ENCODE measurements at places on chromosomes 12 and 14.

GRCh38 chr14:103724116-103724515 is 8.5 kb downstream of the ZFYVE21 start:
- no peaks in the 10 kb centered on the region for H3K27me3 ChIP-seq
- H3K27ac ChIP-seq = no peak overlapping the region
- no peak overlapping the region for H3K4me3 ChIP-seq
- no peaks in the 10 kb centered on the region for H3K36me3 ChIP-seq

- peak overlapping the region; percentile 100 for H3K27ac ChIP-seq
- peaks cover 14% of the 10 kb centered on the region for H3K4me1 ChIP-seq
- no peaks in the 10 kb centered on the region for H3K27me3 ChIP-seq
Observed at GRCh38 chr12:121800694-121801594, 2.9 kb upstream of the SETD1B start.

DNA sequence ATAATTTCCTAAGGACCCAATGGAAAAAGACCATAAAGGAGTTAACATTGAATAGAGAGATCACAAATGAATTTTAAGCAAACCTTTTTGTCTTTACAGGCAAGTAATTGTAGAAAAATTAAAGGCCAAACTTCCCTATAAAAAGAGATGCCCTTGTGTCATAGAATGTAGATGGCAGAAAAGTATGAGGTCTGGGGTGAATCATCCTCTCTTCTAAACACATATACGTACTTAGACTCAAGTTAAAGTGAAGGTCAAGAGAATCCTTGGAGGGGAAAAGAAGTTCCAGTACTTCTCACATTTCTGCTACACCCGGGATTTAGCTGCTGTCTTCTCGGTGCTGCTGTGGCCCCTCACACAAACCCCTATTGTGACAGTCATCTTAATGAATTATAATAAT is 116.2 kb upstream of the ARID2 start:
- H3K27ac ChIP-seq = no peak overlapping the region
- no peak overlapping the region for H3K4me3 ChIP-seq
- DNase-seq = no peak
- H3K27me3 ChIP-seq = no peaks in the 10 kb centered on the region

DNA sequence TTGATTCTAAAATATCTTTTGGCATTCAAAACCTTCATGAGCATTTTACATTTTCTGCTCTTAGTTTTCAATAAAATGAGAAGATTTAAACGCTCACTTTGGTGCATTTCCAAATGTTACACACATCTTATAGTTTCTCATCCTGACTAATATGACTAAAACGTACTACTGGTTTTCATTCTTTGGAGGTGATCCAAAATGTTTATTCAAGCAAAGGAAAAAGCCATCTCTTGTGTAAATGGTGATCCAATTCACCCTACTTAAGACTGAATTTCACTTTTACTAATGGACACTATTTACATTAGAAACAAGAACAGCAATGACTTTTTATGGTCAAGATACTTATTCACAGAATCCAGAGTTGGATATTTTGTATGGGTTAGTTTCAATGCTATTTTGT is 86.6 kb downstream of the KITLG start:
- no peak for DNase-seq
- no peak overlapping the region for H3K4me3 ChIP-seq
- H3K36me3 ChIP-seq = no peaks in the 10 kb centered on the region
- no peaks in the 10 kb centered on the region for H3K27me3 ChIP-seq
- no peak overlapping the region for H3K27ac ChIP-seq

- peaks cover 82% of the 10 kb centered on the region for H3K27me3 ChIP-seq
- peak; percentile 53 for DNase-seq
- no peak overlapping the region for H3K4me3 ChIP-seq
- H3K27ac ChIP-seq = no peak overlapping the region
- H3K36me3 ChIP-seq = no peaks in the 10 kb centered on the region
- peaks cover 2% of the 10 kb centered on the region for H3K4me1 ChIP-seq
Observed at GRCh38 chr12:54019091-54019811, 9.0 kb upstream of the HOXC6 start.

DNA sequence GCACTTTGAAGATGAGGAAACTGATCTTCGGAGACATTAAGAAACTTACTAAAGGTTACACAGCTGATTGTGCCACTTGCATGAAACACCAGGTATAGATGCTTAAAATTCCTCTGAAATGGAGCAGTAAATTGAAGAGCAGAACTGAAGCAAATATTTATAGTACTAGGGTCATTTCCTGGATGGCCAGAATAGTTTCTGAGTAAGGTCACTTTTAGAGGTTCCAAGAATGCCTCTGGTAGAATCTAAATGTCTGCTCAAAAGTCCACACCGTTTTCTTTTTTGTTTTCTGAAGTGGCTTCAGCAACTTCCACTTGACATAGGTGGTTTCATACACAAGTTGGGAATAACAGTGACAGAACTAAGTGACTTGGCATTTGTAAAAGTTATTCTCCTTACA is 19.4 kb downstream of the TPH2 start:
- DNase-seq = peak; percentile 77
- H3K36me3 ChIP-seq = no peaks in the 10 kb centered on the region
- H3K27ac ChIP-seq = no peak overlapping the region
- no peaks in the 10 kb centered on the region for H3K27me3 ChIP-seq

DNA sequence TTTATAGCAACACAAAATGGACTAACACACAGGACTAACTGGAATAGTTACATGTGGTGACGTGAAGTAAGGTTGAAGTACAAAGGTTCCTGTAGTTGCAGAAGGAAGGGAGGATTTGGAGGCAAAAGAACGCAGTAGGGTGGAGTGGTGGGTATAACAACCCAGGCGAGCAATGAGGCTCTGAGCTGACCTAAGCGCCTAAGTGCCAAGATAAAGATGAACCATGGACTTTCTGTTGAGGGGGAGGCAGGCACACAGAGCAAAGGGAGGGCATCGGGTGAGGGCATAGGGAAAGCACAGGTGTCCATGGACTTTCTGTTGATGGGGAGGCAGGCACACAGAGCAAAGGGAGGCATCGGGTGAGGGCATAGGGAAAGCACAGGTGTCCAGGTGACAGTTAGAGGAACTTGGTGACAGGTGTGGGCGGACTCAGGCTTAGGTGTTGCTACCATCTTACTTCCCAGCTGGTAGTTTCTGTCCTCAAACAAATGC is 15.2 kb downstream of the SCNN1A start:
- H3K27ac ChIP-seq = no peak overlapping the region
- no peak overlapping the region for H3K4me3 ChIP-seq
- H3K36me3 ChIP-seq = peaks cover 2% of the 10 kb centered on the region
- no peak for DNase-seq
- H3K4me1 ChIP-seq = no peaks in the 10 kb centered on the region

DNA sequence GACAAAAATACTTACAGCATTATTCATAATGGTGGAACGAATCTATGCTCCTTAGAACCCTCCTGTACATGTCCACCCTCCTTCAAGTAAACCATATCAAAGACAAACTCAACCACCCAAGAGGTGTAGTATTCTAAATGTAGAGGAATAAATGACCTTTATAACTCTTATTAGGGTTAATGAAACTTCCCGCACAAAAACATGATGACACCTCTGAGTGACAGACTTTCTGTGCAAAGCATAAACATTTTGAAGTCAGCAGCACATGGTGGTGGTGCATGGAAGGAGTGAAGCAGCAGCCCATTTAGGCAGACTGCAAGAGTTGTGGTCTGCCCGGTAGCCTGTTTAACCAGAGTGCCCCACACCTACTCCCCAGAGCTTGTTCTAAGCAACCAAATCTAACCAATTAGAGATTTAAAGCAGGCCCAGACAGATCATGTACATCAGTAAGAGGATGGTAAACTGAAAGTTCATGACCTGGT is 615 bp upstream of the ASB8 start:
- H3K27ac ChIP-seq = no peak overlapping the region
- DNase-seq = no peak
- H3K4me1 ChIP-seq = peaks cover 3% of the 10 kb centered on the region
- no peaks in the 10 kb centered on the region for H3K27me3 ChIP-seq

- no peaks in the 10 kb centered on the region for H3K4me1 ChIP-seq
- H3K27ac ChIP-seq = no peak overlapping the region
- H3K36me3 ChIP-seq = no peaks in the 10 kb centered on the region
- no peaks in the 10 kb centered on the region for H3K27me3 ChIP-seq
- DNase-seq = no peak
Observed at GRCh38 chr14:61388976-61389576, 67.7 kb downstream of the PRKCH start.

DNA sequence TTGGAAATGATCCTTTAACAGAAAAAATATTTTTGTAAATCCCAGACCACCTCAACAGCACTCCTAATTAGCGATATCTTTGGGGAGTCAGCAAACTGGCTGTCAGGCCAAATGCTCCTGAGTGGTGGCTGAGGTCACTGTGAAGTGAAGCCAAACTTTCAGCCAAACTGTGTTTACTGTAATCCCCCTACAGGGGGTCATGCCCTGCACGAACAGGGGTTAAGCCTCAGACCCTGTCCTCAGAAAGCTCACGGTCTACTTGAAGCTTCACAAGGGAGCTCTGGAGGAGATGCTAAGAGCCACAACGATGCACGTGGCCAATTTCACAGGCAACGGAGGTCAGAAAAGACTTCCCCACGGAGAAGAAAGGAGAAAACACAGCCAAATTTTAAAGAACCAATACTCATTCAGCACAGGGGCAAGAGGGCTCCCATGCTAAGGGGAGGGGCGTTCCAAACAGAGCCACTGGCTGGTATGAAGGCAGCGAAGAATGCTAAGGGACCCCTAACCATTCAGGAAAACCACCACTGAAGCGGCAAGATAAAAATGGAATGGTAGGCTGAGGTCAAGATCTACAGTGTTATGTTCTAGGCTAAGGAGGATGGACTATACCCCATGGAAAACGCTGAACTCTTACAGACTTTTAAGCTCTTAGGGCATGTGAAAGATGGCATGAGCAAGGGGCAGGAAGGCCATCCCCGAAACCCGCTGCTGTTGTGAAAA is 105.4 kb downstream of the ITPR2 start:
- H3K27me3 ChIP-seq = no peaks in the 10 kb centered on the region
- no peak overlapping the region for H3K4me3 ChIP-seq
- H3K36me3 ChIP-seq = no peaks in the 10 kb centered on the region
- H3K27ac ChIP-seq = no peak overlapping the region

DNA sequence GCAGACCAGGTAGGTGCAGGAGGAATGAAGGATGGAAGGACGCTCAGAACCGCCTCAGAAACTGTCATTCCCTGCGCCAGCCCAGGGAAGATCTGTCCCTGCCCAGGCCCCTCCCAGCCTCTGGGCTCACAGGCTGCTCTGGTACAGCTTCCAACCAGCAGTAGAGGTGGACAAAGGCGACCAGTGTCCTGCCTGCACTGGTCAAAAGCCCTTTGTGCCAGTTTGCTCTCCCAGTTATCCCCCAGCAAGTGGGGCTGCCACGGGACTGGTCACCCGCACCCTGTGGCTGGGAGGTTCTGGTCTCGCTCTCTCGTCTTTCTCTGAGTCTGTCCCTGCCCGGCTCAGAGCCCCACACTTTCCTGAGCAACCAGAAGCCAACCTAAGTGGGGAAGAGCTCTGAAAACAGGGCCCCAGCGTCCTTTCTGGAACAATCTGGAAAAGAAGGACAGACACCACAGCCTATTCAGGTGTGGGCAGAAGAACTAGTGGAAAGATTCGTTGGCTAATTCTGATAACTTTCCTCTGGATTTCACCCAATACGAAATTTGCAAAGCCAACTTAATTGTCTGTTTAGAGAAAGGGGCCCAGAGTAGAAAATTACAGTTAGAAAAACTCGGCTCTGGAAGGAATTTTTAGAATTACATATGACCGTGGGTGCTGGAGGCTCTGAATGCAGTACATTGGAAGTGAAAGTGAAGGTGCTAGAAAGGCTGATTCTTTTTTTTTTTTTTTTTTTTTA is 21.7 kb downstream of the SNRNP35 start:
- H3K27me3 ChIP-seq = no peaks in the 10 kb centered on the region
- no peaks in the 10 kb centered on the region for H3K36me3 ChIP-seq
- DNase-seq = no peak
- H3K4me3 ChIP-seq = no peak overlapping the region

- H3K27me3 ChIP-seq = no peaks in the 10 kb centered on the region
- H3K27ac ChIP-seq = no peak overlapping the region
- H3K4me3 ChIP-seq = no peak overlapping the region
- H3K36me3 ChIP-seq = no peaks in the 10 kb centered on the region
Observed at GRCh38 chr14:29454026-29454693, 473.5 kb downstream of the PRKD1 start.

- H3K27me3 ChIP-seq = peaks cover 6% of the 10 kb centered on the region
- peaks cover 9% of the 10 kb centered on the region for H3K4me1 ChIP-seq
- H3K36me3 ChIP-seq = no peaks in the 10 kb centered on the region
- no peak overlapping the region for H3K27ac ChIP-seq
- peak; percentile 83 for DNase-seq
- H3K4me3 ChIP-seq = no peak overlapping the region
Observed at GRCh38 chr12:50055831-50056638, 1.4 kb upstream of the ASIC1 start.

DNA sequence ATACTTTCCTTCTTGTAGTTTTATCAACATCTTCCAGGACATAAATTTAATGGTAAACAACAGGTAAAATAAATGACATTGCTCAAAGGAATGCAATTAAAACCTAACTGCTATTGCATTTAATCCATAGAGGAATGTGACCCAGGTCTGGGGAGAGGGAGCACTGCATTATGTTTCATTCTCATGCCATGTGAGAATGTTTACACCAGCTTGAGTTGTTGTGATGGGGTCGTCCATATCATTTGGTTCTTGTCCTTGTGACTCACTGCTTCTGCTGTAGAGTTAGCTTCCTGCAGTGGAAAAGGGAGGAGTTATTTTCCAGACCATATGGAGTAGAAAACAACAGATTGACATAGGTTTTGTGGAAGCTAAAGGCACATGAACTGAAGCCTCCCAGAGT is 129.3 kb upstream of the PMCH start:
- no peaks in the 10 kb centered on the region for H3K27me3 ChIP-seq
- DNase-seq = peak; percentile 13
- H3K4me1 ChIP-seq = no peaks in the 10 kb centered on the region

DNA sequence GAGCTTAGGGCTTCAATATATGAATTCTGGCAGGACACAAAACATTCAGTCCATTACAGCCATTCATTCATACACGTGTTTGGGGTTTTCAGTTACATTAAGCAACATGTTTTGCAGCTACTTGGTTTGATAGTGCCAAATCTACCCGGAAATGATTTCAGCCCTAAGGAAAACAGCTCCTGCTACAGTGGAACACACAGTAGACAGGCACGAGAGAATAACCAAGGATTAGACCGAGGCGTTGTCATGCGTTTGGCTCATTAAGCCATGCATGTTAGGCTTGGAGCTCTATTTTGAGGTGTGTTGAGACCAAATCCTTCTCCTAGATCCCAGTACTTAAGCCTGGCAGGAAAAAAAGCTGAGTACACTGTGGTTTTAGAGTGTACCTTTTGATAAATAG is 177.4 kb downstream of the PRKCH start:
- no peaks in the 10 kb centered on the region for H3K27me3 ChIP-seq
- no peak overlapping the region for H3K27ac ChIP-seq
- peaks cover 11% of the 10 kb centered on the region for H3K4me1 ChIP-seq
- no peak overlapping the region for H3K4me3 ChIP-seq
- DNase-seq = no peak

- H3K4me1 ChIP-seq = peaks cover 20% of the 10 kb centered on the region
- H3K36me3 ChIP-seq = no peaks in the 10 kb centered on the region
- no peaks in the 10 kb centered on the region for H3K27me3 ChIP-seq
Observed at GRCh38 chr14:75283162-75283832, 4.7 kb downstream of the FOS start.

Measured in mesendoderm (in vitro differentiated cells).